ENCODE measurements at places on chromosomes 2 and 18.

DNA sequence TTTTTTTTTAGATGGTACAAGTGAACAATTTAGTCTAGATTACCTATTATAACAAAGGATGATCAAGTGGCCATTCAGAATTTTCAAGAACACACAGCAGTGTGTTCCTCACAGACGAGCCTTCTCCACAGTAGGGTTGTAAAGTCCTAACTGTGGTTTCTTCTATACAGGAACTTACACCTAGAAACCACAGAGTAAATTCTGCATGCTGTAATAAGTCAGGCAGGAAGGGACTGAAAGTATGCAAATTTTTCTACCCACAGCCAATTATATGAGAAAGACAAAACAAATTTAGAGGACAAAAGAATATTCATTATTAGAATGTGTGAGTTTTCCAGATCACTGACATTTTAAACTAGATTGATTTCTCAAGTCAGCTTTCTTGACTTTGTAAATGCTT is 99.5 kb downstream of the RBMS1 start:
- no peak for DNase-seq

DNA sequence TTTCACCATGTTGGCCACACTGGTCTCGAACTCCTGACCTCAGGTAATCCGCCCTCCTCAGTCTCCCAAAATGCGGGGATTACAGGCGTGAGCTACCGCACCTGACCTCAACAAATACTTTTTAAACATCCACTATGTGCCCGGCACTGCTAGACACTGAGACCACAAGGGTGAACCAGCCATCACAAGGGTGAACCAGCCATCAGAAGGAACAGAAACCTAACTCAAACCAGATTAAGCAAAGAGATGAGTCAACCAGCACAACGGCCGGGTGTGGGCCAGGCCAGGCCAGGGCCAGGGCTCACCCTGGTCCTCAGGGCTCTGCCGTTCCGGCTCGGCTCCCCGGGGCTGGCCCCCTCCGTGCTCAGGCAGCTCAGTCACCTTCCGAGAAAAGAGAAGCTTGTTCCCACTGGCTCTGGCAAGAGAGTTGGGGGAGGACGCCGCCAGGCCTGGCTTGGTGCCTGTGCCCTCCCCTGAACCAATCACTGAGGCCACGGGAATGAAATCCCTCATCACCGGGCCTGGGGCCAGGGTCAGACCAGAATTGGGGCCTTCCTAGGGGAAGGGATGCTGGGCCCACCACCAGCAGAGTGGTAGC is 4.4 kb downstream of the TEX44 start:
- no peak for DNase-seq

- no peak for DNase-seq
Measured at GRCh38 chr2:172261292-172261691, 158.6 kb upstream of the DLX2 start.

GRCh38 chr2:25375989-25376545 is 34.3 kb upstream of the DNMT3A start:
- no peak for DNase-seq

DNA sequence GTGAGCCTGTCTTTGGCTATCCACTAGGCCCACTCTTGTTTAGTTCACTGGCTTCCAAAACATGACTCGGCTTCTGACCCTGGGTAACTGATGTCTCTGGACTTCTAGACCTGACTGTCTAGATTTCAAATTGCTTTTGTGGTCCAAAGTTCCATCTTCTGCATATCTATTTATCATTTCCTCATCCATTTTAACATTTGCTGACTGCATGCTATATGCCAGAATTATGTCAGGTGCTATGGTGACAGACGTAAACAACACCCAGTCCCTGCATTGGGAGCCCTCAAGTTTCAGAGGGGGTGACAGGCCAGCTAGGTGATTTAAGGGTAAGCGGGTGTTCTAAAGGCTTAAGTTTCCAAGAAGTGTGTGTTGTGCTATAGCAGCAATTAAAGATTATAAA is 140.9 kb downstream of the PIEZO2 start:
- no peak for DNase-seq

DNA sequence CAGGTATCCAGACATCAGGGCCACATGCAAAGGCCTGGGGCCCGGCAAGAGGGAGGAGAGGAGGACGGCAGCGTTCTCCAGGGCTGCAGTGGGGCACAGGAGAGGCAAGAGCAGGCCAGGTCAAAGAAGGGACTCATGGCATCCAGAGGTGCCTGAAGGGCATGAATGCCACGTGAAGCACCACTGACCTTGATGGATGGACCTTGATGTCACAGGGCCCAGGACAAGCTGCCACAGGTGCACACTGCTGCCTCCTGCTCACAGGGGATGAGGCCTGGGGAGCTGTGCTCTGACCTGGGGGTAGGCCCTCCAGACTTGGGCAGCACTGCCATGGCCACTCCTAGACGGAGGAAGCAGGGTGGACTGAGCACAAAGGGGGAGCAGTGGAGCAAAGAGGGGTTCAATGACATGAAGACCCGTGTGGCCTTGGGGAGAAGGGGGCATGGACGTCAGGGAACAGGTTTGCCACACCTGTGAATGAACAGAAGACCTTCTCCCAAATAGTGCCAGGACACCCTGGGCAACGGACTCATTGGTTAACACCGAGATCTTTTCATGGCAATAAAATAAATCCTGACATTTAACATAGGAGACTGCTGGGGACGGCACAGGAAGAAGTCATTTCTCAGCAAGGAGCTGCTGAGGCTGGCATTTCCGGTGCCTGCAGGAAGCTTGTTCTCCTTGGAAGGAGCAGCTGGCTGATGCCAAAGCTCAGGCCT is 65.6 kb downstream of the EMX1 start:
- no peak for DNase-seq

- no peak for DNase-seq
Measured at GRCh38 chr2:156687715-156688114, 251.5 kb downstream of the GPD2 start.

All from stimulated activated CD8-positive, alpha-beta memory T cell treated with anti-CD3 and anti-CD28 coated beads, Interleukin-2, amount 100 ng/mL, for 1 hour (primary cell).